Cardiac muscle cell (in vitro differentiated cells and primary cell): ENCODE measurements at places on chromosomes 6 and 20. TPM values are rescaled to one million over a fixed set of nuclear protein-coding genes. Genes with fewer than 3 reads are reported as not detected.
A peak's percentile ranks its signal among the peaks of the same experiment; 100 is the strongest.

GRCh38 chr6:25619217-25619616, 32.8 kb upstream of the SCGN start:
- no peaks in the 10 kb centered on the region for H3K27me3 ChIP-seq
- no peak overlapping the region for H3K27ac ChIP-seq
- peaks cover 16% of the 10 kb centered on the region for H3K36me3 ChIP-seq
- H3K4me3 ChIP-seq, result no peak overlapping the region
- no peaks in the 10 kb centered on the region for H3K4me1 ChIP-seq

The RHAG gene
- not detected in 2 replicates for total RNA-seq

The PDYN gene
- 0.33 and 0.95 TPM in 2 replicates for total RNA-seq

The FAM162B gene
- 0.39 TPM in 1 of 2 replicates, not detected in the other for total RNA-seq

The NKAPL gene
- not detected in 2 replicates for total RNA-seq

The IL17A gene
- total RNA-seq, result not detected in 2 replicates

The SMIM8 gene
- 8.8 and 15.7 TPM in 2 replicates for total RNA-seq

GRCh38 chr20:5192570-5193431, 66.0 kb downstream of the CDS2 start:
- H3K27me3 ChIP-seq, result no peaks in the 10 kb centered on the region
- H3K36me3 ChIP-seq, result peaks cover 14% of the 10 kb centered on the region
- H3K27ac ChIP-seq, result no peak overlapping the region
- no peak overlapping the region for H3K4me3 ChIP-seq
- DNase-seq, result no peak
- H3K4me1 ChIP-seq, result no peaks in the 10 kb centered on the region

The GHRH gene
- total RNA-seq, result 0.63 and 1.1 TPM in 2 replicates

DNA sequence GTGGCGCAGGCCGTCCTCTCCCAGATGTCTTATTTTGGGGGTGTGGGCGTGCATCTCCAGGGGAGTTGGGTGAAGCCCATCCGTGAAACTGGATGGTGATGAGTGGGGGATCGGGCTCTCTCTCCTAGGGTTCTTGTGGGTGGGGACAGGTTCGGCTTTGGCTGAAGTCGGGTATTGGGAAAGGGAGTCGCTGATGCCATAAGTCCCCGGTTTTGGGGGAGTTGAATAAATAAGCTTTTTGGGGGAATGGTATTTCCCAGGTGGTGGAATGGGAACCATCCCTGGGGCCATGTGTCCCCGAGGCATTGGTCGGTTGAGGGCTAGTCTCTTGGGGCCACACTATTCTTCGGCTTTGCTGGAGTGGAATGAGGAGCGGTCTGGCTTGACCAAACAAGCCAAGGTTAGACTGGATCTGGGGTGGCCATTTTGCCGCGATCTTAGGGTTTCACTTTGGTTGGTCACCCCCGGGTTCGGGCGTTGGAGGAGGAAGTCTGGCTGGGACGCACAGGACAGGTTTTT, 481 bp downstream of the ZNF133 start:
- H3K36me3 ChIP-seq, result no peaks in the 10 kb centered on the region
- peaks cover 4% of the 10 kb centered on the region for H3K4me1 ChIP-seq
- H3K27ac ChIP-seq, result peak overlapping the region; percentile 94
- H3K4me3 ChIP-seq, result peak overlapping the region; percentile 93
- H3K27me3 ChIP-seq, result peaks cover 7% of the 10 kb centered on the region

- H3K27me3 ChIP-seq, result no peaks in the 10 kb centered on the region
- no peaks in the 10 kb centered on the region for H3K4me1 ChIP-seq
- DNase-seq, result peak; percentile 2
- H3K4me3 ChIP-seq, result no peak overlapping the region
Measured at GRCh38 chr6:47924001-47924400, 142.2 kb downstream of the OPN5 start.

DNA sequence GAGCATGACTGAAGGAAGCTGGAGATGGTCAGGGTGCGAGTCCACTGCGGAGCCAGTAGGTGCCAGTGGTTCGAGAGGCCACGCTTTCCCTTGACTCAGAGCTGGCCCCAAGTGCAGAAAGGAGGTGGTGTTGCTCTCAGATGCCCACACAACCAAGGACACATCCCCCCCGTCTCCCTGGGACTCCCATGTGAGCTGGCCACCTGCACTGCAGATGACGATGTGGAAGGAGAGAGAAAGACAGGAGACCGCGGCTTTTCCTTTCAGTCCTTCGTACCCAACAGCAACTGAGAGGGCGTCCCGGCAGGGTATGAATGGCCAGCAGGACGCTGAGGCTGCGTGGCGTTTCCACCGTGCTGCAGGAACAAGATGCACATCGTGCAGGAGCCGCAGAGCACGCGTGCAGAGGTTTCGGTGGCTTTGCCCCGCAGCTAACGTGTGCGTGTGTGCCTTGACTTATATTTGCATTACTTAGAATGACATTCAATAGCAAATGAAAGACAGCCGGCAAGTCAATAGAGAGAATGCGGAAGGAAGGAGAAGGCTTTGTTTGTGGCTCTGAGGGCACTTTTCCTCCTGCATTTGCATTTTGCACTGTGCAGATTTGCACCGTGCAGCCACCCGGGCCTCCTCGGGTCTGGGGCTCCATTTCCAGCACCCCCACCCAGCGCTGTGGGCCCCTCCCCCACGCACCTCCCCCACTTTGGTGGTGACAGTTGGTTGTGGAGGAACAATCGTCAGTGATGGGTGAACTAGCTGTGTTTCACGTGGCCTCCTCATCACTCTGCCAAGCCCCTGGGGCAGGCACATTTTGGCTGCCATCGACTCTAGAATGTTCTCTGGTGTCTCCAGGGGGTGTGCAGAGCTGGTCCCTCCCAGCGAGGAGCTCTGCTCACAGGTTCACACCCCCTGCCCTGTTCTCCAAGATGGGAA, 26.4 kb upstream of the BHLHE23 start:
- H3K4me3 ChIP-seq, result no peak overlapping the region
- no peak for DNase-seq
- no peaks in the 10 kb centered on the region for H3K36me3 ChIP-seq
- H3K27me3 ChIP-seq, result peaks cover 57% of the 10 kb centered on the region

DNA sequence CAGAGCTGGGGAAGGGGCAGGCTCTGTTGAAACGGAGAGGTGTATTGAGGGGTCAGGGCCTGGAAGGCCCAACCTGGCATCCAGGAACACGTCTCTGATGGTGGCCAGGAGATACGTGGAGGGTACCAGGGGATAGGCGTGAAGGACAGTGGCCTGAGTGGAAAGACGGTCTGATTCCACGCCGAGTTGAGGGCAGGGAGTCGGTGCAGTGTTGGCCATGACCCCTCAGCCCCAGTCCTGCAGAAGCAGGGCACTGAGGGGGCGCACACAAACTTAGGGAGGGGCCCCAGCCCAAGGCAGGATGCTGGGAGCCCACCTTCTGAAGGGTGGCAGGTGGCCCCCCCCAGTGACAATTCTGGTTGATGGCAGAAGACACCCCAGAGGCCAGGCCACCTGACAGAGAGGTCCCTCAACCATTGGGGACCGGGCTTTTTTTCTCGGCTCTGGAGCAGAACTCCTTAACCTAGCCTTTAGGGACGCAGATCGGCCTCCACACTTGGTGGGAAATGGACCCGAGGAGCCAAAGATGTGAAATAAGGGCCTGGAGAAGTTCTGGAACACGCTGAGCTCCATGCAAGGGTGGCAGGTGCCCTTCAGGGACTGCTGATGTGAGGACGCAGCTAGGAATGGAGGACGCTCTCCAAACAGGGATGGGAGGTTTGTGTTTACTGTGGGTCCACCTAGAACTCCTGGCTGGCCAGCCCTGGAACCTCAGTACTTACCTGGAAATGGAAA, 91.0 kb downstream of the TMEM242 start:
- peaks cover 51% of the 10 kb centered on the region for H3K27me3 ChIP-seq
- H3K27ac ChIP-seq, result no peak overlapping the region
- H3K4me1 ChIP-seq, result no peaks in the 10 kb centered on the region
- H3K36me3 ChIP-seq, result no peaks in the 10 kb centered on the region

The PNPLA1 gene
- total RNA-seq, result not detected in 2 replicates

DNA sequence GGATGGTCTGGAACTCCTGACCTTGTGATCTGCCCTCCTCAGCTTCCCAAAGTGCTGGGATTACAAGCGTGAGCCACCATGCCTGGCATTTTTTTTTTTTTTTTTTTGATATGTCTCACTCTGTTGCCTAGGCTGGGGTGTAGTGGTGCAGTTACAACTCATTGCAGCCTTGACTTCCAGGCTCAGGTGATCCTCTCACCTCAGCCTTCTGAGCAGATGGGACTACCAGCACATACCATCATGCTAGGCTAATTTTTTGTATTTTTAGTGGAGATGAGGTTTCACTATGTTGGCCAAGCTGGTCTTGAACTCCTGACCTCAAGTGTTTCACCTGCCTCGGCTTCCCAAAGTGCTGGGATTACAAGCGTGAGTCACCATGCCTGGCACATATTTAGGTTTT, 34.3 kb downstream of the PHF20 start:
- no peaks in the 10 kb centered on the region for H3K27me3 ChIP-seq
- no peaks in the 10 kb centered on the region for H3K4me1 ChIP-seq
- DNase-seq, result no peak
- H3K36me3 ChIP-seq, result peaks cover 2% of the 10 kb centered on the region

The TAGAP gene
- not detected in 2 replicates for total RNA-seq

GRCh38 chr6:11711003-11711983, 67.3 kb downstream of the ADTRP start:
- no peak overlapping the region for H3K27ac ChIP-seq
- no peaks in the 10 kb centered on the region for H3K27me3 ChIP-seq
- no peak for DNase-seq
- H3K4me3 ChIP-seq, result no peak overlapping the region
- H3K4me1 ChIP-seq, result no peaks in the 10 kb centered on the region

The DDX43 gene
- total RNA-seq, result not detected in 2 replicates

DNA sequence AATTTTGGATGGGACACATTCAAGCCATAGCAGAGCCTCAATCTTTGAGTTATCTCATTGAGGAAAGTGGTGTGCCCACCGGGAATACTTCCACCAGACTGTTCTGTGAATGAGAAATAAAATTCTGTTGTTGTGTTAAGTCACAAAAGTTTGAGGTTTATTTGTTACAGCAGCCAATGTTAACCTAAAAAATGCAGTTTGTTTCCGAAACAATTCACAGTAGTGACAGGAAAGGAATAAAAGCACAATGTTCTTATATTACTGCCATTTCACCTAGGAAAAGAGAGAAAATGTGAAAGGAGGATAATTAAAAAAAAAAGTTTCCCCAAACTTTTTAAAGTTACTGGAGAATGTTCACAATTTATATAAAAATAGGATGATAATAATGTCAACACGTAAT, 344.6 kb downstream of the CD83 start:
- H3K27ac ChIP-seq, result no peak overlapping the region
- no peak for DNase-seq
- no peak overlapping the region for H3K4me3 ChIP-seq
- no peaks in the 10 kb centered on the region for H3K36me3 ChIP-seq
- H3K27me3 ChIP-seq, result no peaks in the 10 kb centered on the region

DNA sequence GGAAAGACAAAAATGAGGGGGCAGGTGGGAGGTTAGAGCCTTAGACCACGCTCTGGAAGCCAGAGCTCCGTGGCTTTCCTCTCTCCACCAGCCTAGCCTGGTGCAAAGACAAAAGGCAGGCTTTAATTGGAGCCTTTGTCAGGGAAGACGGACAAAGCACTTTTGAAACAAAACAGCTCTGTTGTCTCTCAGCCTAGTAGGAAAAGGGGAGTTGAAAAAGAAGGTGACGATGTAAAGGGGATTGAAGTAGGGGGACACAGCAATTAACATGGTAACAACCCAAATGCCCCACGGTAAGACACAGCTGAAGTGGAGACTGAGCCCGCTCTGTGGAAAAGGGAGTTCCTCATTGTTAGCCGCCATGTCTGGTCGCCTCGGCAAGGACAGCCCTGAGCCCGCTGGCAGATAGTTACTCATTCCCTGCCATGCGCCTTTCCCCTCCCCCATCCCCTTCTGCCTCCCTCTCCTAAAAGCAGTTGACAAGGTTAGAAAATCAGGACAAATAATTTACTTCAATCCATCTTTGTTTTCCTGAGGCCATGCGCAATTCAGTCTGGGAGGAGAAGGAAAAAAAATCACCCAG, 93.0 kb downstream of the TCP11 start:
- H3K4me3 ChIP-seq, result no peak overlapping the region
- peaks cover 40% of the 10 kb centered on the region for H3K4me1 ChIP-seq
- H3K27me3 ChIP-seq, result no peaks in the 10 kb centered on the region
- no peaks in the 10 kb centered on the region for H3K36me3 ChIP-seq
- H3K27ac ChIP-seq, result peak overlapping the region; percentile 76

The LCA5 gene
- 3.5 and 5.9 TPM in 2 replicates for total RNA-seq

The PLA2G7 gene
- total RNA-seq, result not detected in 2 replicates

DNA sequence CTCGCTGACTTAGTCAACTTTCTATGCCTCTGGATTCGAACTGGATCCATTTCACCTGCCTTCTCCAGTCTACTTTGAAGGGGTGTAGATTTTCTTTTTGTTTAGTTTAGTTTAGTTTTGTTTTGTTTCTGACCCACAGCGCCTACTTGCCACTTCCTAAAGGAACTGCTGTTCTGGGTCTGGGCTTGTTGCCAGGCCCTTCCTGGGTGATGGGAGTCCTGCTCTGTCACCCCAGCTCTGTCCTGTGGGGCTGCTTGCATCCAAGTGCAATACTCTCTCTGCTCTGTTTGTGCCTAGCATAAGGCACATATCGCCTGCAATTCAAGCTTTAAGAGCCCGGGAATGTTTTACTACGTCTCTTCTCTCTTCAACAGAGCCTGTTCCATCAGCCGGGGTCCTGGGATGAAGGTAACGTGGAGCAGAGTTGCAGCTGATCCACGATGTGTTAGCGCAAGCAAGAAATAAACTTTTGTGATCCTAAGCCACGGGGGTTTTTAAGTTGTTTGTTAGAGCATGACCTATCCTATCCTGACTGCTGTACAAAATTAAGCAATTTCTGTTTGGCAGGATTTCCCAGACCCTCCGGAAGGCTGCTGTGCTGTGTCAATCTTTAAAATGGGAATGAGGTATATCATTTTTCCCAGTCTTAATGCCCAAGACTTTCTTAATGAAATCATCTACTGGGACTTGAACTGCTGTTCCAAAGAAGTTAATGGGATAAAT, 30.9 kb upstream of the TAGAP start:
- H3K36me3 ChIP-seq, result no peaks in the 10 kb centered on the region
- DNase-seq, result no peak
- no peak overlapping the region for H3K4me3 ChIP-seq
- H3K27ac ChIP-seq, result no peak overlapping the region
- peaks cover 6% of the 10 kb centered on the region for H3K4me1 ChIP-seq
- no peaks in the 10 kb centered on the region for H3K27me3 ChIP-seq

The APOM gene
- total RNA-seq, result 2.3 and 2.5 TPM in 2 replicates

- H3K4me1 ChIP-seq, result peaks cover 4% of the 10 kb centered on the region
- H3K27ac ChIP-seq, result no peak overlapping the region
- no peaks in the 10 kb centered on the region for H3K36me3 ChIP-seq
- no peak overlapping the region for H3K4me3 ChIP-seq
- H3K27me3 ChIP-seq, result no peaks in the 10 kb centered on the region
Measured at GRCh38 chr20:14947946-14948345, 610.5 kb upstream of the FLRT3 start.
